Iris pigment epithelial cell (primary cell): ENCODE measurements at places on chromosomes 1 and 21.

DNA sequence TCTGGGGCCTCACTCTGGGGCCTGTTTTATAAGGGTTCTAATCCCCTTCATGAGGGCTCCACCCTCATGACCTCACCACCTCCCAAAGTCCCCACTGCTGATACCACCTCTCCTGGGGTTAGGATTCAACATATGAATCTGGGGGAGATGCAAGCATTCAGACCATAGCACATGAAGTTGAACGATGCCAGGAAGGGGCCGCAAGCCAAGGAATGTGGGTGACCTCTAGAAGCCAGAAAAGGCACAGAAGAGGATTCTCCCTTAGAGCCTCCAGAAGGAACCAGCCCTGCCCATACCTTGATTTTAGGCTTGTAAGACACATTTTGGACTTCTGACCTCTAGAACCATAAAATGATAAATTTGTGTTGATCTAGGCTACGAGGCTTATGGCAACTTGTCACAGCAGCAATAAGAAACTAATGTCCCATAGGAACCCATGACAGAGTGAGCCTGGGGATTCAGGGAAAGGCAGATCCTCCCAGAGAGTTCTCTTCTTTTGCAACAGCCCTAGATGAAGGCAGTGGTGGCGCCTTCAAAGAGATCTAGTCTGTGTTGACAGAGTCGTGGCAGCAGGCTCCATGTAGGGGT, 27.9 kb downstream of the TRIM67 start:
- no peak for DNase-seq

DNA sequence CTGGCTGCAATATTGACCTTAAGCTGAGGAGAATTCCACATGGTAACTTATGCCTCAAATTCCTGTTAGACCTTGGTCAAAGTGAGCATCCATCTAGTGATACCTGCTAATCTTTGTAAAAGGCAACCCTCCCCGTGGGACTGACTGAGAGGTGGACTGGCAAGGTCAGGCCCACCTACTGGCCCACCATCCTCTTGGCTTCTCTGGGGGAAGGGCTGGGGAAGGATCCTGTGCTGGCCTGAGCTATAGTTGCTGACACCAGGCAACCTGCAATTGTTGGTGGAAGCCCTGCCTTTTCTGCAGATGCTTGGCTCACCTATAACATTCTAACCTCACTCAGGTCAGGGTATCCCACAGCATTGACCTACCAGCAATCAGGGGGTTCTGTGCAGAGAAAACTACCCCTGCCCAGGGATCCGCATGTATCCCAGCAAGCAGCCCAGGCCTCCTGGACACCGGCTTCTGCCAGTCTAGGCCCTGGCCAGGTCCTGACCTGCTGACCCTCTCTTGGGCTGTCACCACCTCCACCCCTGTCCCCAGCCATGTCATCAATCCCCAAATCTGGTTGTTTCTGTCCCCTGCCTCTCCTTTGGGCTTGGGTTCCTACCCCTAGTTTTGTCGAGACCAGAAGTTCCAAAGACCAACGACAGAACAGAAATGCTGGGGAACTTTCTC, 108.1 kb upstream of the EDN2 start:
- no peak for DNase-seq

GRCh38 chr1:156858555-156858956, 361 bp downstream of the INSRR start:
- no peak for DNase-seq

DNA sequence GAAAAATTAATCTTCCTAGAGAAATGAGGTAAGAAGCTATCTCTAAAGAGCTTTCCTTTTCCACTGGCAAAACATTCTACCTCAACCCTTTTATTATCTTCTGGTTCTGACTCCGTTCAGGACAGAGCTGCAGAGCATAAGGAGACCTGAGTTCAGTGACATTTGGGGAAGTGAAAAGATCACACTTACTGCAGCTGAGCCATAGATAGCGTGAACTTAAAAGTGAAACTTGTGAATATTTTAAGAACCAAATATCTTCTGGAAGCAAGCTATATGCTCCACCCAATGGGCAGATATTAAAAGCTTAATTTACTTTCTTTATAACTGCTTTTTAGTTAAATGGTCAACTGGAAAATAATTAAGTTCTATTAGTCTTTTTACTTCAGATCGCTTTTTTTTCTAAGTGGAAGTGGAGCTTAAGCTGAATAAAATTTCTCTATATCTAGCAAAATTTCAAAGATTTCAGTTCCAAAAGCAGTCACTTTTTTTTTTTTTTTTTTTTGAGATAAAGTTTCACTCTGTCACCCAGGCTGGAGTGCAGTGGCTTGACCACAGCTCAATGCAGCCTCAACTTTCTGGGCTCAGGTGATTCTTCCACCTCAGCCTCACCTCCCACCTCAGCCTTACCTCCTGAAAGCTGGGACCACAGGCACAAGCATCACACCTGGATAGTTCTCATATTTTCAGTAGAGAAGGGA, 11.9 kb downstream of the PTPN22 start:
- DNase-seq = no peak

DNA sequence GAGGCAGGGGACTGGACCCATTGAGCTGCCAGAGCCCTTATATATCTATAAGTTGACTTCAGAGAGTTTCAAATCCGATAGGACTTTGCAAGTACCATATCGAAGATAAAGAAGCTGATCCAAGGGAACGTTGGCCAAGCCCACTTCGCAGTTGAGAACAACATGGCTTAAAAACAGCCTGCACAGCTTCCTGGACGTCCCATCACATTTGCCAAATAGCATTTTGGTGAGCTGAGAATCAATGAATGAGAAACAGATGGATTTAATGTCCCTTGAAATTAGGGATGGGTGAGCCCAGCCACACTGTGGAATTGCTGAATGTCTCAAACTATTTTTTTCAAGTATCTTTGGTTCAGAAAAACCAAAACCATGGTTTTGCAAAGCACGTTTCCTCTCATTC, 64.8 kb downstream of the KCNJ15 start:
- no peak for DNase-seq

- DNase-seq = no peak
Measured at GRCh38 chr1:88612292-88612691, 71.8 kb upstream of the PKN2 start.

DNA sequence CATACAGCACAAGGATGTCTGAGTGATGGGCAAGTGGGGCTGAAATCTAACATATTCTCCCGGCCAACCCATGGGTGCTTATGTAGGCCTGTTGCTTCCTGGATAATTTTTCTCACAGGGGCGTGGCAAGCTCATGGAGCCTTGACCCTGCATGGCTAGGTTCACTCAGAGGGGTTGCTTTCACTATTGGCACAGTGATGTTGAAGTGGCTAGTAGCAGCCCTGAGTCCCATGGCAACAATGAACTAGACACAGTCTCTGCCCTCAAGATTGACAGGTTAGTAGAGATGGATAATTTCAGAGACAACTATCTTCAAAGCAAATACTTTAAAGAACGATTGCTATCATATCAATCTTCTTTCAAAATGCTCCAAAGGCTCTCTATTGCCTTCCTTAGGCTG, 6.5 kb upstream of the MAB21L3 start:
- DNase-seq = no peak

DNA sequence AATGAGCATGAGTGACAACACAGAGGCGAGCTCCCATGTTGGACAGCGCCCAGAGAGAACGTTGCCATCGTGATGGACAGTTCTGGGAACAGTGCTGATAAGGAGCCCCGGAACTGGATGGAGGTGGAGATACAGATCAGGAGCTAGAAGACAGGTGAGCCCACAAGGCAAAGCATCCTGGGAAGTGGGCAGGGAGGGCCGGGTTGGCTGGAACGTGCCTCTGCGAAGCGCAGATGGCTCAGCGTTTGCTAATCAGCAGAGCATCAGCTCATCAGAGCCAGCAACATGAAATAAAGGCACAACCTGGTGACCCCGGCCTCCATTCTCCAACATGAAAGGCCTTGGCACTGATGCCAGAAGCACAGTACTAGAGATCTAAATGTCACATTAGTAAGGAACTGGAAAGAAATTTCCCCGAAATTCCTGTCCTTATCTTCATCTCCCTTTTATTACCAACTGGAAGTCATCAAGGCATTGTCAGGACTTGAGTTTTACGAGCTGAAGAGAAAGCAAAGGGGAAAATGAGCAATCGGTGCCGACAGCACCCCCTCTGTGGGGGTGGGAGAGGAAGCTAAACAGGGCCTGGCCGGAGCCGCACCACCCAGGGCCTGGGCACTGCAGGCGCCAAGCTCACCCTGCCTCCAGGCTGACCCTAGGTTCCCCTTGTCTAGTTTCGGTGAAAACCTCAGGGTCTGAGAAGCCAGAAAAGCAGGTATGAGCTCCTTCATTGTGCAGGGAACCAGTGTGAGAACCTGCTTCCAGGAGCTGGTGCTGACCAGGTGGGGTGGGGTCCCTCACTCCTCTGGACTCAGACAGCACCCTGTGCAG, 19.9 kb downstream of the ABCA4 start:
- no peak for DNase-seq
